Bronchial smooth muscle cell (primary cell): ENCODE measurements at places on chromosomes 5 and 9. TPM values are rescaled to one million over a fixed set of nuclear protein-coding genes. Genes with fewer than 3 reads are reported as not detected.

Gene PCDHGC5
- 3.5 and 4.4 TPM in 2 replicates for total RNA-seq

Gene CDC20B
- total RNA-seq, result 0.09 TPM in 1 of 2 replicates, not detected in the other

Gene NPR2
- 25.7 and 28.2 TPM in 2 replicates for total RNA-seq

Gene PFN3
- total RNA-seq, result not detected in 2 replicates

Gene TMEM174
- not detected in 2 replicates for total RNA-seq

Gene PDZD2
- 0.09 and 0.16 TPM in 2 replicates for total RNA-seq

Gene NUTM2G
- under 0.01 TPM in 1 of 2 replicates, not detected in the other for total RNA-seq

Gene AGXT2
- total RNA-seq, result not detected in 2 replicates

Gene MLLT3
- 31.8 and 48.7 TPM in 2 replicates for total RNA-seq

Gene POU5F2
- 0.43 and 0.63 TPM in 2 replicates for total RNA-seq

Gene CAVIN4
- total RNA-seq, result 0.79 and 1.6 TPM in 2 replicates

Gene NDUFAF2
- total RNA-seq, result 15.8 and 23.2 TPM in 2 replicates

Gene ECM2
- total RNA-seq, result 3.6 and 7.2 TPM in 2 replicates

Gene TPPP
- under 0.01 and 0.09 TPM in 2 replicates for total RNA-seq

Gene SOWAHA
- total RNA-seq, result under 0.01 TPM in 2 replicates

Gene JAK2
- 8.6 and 11.3 TPM in 2 replicates for total RNA-seq

Gene IL5
- total RNA-seq, result not detected in 2 replicates

Gene LRSAM1
- total RNA-seq, result 7.4 and 9.8 TPM in 2 replicates
